ENCODE measurements at places on chromosomes 13 and 19. TPM values are rescaled to one million over a fixed set of nuclear protein-coding genes. Genes with fewer than 3 reads are reported as not detected.

The HPN gene
- under 0.01 TPM for total RNA-seq

The UPK1A gene
- total RNA-seq, result under 0.01 TPM

The GRK1 gene
- not detected for total RNA-seq

The RCBTB1 gene
- total RNA-seq, result 21.4 TPM

The SULT2B1 gene
- total RNA-seq, result not detected

The DMPK gene
- 15.0 TPM for total RNA-seq

The ZFP36 gene
- total RNA-seq, result 1.1 TPM

The WDR87 gene
- total RNA-seq, result not detected

The TMEM150B gene
- total RNA-seq, result not detected

The VAV1 gene
- not detected for total RNA-seq

The ZNF350 gene
- total RNA-seq, result 14.1 TPM

The CTXN1 gene
- total RNA-seq, result 1.4 TPM
